ENCODE measurements at places on chromosomes 2 and 18.
A peak's percentile ranks its signal among the peaks of the same experiment; 100 is the strongest.

- no peak for DNase-seq
Measured at GRCh38 chr18:43588838-43589237, 311.5 kb upstream of the SYT4 start.

DNA sequence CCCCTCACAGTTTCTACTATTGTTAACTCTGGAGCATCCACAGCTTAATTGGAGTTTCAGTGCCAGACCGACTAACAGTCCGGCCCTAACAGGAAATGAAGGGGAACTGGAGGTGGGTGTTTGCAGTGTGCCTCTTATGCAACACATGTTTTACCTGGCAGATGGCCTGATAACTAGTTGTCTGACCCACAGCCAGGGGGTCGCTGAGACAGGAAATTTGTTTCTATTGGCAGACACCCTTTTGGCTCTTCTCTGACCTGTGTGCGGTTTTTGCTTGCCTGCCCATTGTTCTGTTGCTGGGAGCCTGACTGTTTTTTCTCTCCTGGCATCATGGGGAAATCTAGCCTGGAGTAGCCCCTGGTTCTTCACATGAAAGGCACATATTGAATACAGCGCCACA is 1329.8 kb downstream of the DSC3 start:
- no peak for DNase-seq

DNA sequence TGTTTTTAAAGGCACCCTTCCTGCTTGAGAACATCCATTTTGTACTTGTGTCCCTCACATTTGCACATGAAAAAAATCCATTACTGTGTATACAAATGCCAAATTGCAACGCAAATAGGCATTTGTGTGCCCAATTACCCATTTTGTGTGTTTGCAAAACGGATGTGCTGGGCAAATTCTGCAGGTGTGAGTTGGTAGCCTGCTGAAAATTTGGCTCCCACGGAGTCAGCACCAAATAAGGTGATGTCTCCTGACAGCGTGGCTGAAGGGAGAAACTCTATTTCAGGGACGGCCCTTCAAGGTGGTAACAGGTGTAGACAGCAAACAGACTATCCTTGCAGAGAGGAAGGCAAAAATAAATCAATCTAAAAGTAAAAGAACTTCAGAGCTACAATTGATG is 661.1 kb downstream of the BCL11A start:
- DNase-seq = no peak

DNA sequence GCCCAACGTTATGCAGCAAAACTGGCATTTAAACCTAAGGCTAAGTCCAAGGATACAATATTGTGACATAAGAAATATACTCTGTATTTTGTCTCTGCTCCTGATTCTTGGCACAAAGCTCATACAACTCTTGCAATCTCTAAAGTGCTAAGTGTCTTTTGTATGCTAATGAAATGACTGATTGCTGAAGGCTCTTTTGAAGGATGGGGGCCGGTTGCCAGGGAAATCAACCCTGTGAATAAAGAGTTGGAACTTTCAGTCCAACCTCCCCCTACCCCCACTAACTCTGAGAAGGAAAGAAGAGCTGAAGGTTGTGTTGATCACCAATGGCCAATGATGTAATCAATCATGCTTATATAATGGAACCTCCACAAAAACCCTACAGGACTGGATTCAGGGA is 40.3 kb downstream of the SESTD1 start:
- DNase-seq = no peak

GRCh38 chr2:19709553-19709952 is 192.2 kb downstream of the TTC32 start:
- no peak for DNase-seq

DNA sequence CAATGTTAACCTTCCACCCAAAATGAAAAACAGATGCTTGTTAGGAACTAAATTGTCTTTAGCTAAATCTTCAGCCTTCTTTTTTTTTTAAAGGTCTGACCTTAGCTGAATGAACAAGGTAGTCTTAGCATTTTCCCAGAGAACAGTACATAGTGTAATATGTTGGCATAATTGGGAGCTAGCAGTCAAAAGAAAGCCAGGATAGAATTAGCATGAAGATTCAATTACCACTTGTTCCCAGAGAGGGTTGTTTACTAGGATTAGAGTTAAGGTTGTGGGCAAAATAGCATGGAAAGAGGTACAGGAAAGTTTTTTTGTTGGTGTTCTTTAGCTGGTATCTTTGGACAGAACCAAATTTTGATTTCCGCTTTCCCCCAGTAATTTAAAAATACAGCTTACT is 6.9 kb downstream of the CDH20 start:
- no peak for DNase-seq

GRCh38 chr2:81542119-81542518 is 1237.6 kb upstream of the LRRTM1 start:
- no peak for DNase-seq

- no peak for DNase-seq
Measured at GRCh38 chr2:205610437-205610836, 71.9 kb upstream of the NRP2 start.

- DNase-seq = no peak
Measured at GRCh38 chr2:63058921-63059792, 8.5 kb downstream of the OTX1 start.

DNA sequence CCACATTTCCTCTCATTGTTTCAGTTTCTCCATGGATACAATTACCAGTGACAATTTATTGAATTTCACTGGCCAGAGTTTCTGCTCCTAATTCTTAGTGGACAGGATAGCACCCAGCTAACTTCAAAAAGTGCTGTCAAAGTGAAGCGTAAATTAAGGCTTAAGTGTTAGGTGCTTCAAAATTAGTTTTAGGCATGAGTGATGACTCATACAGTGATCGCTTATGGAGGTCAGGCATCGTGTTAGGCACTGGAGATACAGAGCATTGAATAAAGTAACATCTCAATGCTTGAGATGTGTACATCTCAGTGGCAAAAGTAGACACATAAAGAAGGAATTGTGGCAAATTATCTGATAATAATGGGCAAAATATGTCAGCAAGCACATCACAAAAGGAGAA is 40.8 kb downstream of the NOSTRIN start:
- no peak for DNase-seq

DNA sequence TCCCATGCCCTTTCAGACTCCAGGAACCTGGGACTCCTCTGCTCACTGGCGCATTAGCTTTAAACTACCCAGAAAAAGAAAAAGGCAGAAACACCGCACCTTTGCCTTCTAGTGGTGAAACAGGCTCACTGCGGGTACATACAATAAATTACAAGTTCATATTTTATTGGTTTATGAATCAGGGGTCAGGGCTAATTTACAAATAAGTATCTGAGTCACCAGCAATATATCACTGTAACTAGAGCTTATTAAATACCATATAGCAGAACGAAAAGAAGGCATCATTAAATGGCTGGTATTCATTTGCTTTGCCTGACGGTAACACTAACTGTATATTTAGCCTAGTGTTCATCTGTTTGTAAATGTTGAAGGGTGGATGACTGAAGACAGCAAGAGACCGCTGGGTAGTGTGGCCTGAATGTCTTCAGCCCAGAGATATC is 26.9 kb upstream of the DTNB start:
- DNase-seq = no peak

- no peak for DNase-seq
Measured at GRCh38 chr2:172613040-172613439, 57.1 kb downstream of the PDK1 start.

DNA sequence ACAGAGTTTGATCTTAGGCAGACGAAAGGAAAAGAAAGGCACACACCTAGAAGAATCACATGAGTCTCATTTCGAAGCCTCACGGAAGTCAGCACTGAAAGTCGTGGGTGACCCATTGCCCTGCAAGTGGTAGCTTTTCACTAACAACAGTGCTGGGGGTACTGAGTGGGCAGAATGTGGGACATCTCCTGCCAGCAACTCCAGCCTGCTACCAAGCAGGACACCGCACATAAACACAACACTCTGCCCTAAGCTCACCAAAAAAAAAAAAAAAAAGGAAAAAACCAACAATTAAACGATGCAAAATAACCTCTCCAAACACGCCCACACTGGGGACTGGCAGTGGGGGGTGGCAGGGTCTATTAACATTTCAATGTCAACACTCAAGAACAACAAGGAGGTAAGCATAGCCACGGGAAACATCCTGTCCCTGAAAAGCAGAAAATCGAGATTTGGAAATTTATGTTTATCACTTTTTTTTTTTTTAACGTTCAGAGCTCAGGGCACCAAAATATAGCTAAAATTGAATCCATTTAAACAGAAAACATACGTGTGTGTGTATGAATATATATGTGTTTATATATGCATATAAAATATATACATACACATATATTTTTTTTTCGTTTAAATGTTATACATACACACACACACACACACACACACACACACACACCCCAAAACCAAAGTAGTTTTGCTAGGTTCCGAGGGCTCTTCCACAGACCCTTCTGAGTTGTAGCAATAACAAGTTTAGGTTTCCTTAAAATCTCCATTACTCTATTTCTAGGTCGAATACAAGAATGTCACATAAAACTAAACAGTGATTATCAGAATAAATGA is 2.2 kb downstream of the INO80D start:
- DNase-seq = no peak

- no peak for DNase-seq
Measured at GRCh38 chr2:32732120-32732519, 104.3 kb downstream of the TTC27 start.

DNA sequence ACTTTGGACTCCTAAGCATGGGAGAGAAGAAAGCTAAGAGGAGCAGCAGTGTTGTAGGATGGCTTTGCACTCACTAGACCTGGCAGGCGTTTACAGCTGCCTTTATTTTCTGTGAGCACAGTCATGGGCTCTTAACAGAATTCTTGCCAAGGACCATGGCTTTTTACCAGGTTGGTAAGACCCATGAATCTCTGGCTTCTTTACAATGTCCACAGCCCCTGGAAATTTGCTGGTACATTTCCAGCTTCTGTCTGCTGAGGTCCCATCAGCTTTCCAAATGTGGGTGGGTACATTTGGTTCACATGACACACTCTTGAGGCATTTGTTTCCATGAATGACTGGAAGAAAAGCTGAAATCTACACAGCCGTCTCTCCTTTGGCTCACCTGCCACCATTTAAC is 162.7 kb downstream of the PPP1R1C start:
- DNase-seq = no peak

DNA sequence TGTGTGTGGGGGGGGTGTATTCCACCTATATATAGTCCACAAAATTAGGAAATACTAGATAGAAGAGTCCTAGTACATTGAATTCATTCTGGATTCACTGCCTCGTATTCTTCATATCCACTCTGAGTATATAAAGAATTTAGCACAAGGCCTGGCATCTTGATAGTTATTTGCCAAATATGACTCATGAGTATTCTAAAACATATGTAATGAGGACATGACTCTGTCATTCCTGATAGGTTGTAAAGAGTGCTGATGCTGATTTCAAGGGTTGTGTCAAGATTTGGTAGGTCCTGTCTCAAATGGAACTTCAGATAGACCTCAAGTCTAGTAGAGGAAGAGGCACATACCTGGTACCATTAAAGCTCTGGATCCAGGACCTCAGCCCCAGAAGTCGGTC is 173.4 kb upstream of the BOD1L2 start:
- no peak for DNase-seq

- DNase-seq = no peak
Measured at GRCh38 chr2:149076863-149077412, 38.4 kb downstream of the LYPD6B start.

GRCh38 chr2:36362291-36362690 is 6.7 kb downstream of the CRIM1 start:
- DNase-seq = peak; percentile 61

GRCh38 chr2:17821535-17822444 is 5.5 kb downstream of the MSGN1 start:
- DNase-seq = no peak

- DNase-seq = no peak
Measured at GRCh38 chr18:5478261-5478660, 65.5 kb downstream of the EPB41L3 start.

DNA sequence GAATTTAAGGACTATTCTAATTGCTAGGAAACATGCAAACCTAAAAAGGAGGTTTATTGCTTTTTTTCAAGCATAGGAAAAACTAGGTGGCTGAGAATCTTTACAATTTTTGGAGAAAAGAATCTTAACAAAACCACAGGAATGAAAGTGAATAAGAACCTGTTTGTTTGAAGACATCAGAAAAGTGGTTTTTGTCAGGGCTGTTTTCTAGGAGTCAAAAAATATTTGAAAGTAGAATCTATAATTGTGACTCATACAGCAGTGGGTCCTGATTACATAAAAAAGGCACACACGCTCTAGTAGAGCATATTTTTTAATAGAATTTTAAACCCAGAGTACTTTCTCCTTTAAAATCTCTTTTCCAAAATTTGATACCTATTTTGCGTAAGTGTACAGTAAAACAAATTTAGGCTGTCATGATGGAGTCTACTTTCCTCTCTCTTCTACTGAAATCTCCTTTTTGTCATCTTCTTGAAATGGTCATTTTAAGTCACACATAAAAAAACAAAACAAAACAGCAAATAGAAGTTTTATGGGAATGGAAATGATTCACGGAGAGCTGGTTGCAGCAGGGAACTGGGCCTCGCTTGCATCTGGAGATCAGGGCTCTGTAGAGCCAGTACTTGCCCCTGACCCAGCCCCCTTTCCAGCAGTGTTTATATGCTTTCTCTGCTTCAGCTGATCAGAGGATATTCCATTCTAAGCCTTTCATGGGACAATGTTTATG is 59.1 kb upstream of the PELI1 start:
- no peak for DNase-seq

DNA sequence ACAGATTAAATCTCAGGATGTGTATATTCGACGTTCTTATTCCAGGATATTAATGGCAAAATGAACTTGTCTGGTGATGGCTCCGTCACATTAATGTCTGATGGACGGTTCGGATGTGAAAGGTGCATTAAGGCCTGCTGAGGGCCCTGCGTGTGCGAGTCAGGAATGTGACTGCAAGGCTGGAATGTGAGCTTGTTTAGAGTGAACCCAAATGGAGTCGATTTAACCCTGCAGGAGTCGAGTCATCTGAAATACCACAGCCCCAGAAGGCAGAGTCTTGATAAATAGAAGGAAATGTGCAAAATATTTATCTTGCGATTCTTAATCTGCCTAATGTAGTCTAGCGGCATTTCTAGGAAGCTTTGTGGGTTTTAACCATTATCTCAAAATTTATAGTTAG is 44.3 kb downstream of the RDH14 start:
- no peak for DNase-seq

- no peak for DNase-seq
Measured at GRCh38 chr2:241768251-241768711, 8.3 kb upstream of the GAL3ST2 start.

- DNase-seq = peak; percentile 23
Measured at GRCh38 chr2:241315879-241316631, at the start of gene SEPTIN2. TSS of gene SEPTIN2 (plus strand) at chr2:241315925. CDS start at chr2:241324233, 8,308 bp downstream.

- DNase-seq = no peak
Measured at GRCh38 chr18:63368611-63369010, 1.6 kb upstream of the KDSR start.

DNA sequence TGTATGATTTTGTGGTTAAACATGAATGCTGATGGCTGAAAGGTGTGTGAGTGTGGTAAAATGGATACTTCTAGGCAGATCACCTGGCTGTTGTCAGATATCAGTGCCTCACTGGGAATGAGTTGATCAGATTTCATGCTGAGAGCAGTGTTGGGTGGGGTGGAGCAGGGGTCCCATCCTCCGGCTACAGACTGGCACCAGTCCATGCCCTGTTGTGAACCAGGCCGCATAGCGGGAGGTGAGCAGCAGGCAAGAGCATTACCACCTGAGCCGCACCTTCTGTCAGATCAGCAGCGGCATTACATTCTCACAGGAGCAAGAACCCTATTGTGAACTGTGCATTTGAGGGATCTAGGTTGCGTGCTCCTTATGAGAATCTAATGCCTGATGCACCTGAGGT is 78.7 kb downstream of the GLI2 start:
- no peak for DNase-seq
